Keratinocyte (primary cell): ENCODE measurements at places on chromosomes 2 and 18. TPM values are rescaled to one million over a fixed set of nuclear protein-coding genes. Genes with fewer than 3 reads are reported as not detected.

IWS1 gene
- polyA plus RNA-seq: 34.8 to 52.0 TPM (median 50.3 TPM) in 3 replicates

DNA sequence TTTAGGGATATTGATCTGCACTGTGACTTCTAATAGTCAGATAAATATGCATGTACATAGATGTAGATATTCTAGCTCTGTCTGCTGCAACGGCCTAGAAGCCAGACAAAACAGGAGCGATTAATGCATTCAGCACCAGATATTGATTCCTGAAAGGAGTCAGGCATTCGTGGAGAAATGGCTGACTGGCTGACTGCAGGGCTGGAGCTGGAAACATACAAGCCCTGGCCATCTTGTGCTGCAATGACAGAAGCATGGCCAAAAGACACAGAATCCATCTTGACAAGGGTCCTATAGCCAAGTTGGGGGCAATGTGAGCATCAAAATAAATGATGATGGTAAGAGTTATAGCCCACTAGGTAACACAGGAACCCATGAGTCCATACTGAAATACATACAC, 231.5 kb upstream of the KLHL29 start:
- no peak for DNase-seq
- H3K27me3 ChIP-seq: no peaks in the 10 kb centered on the region
- no peaks in the 10 kb centered on the region for H3K36me3 ChIP-seq
- no peaks in the 10 kb centered on the region for H3K4me1 ChIP-seq

- no peak overlapping the region for H3K4me3 ChIP-seq
- no peaks in the 10 kb centered on the region for H3K36me3 ChIP-seq
- no peaks in the 10 kb centered on the region for H3K27me3 ChIP-seq
These were observed 395.9 kb downstream of the THSD7B start for GRCh38 chr2:137161250-137161649.

TCF23 gene
- polyA plus RNA-seq: not detected in 3 replicates

CHRND gene
- polyA plus RNA-seq: not detected in 3 replicates

DNA sequence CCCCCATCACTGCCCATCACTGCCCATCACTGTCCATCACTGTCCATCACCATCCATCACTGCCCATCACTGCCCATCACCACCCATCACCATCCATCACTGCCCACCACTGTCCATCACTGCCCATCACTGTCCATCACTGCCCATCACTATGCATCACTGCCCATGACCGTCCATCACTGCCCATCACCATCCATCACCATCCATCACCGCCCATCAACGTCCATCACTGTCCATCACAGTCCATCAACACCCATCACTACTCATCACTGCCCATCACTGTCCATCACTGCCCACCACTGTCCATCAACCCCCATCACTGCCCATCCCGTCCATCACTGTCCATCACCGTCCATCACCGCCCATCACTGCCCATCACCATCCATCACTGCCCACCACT, 57.8 kb upstream of the OTOS start:
- no peak overlapping the region for H3K4me3 ChIP-seq
- peaks cover 51% of the 10 kb centered on the region for H3K27me3 ChIP-seq
- no peak overlapping the region for H3K27ac ChIP-seq
- no peak for DNase-seq
- no peaks in the 10 kb centered on the region for H3K4me1 ChIP-seq

DNA sequence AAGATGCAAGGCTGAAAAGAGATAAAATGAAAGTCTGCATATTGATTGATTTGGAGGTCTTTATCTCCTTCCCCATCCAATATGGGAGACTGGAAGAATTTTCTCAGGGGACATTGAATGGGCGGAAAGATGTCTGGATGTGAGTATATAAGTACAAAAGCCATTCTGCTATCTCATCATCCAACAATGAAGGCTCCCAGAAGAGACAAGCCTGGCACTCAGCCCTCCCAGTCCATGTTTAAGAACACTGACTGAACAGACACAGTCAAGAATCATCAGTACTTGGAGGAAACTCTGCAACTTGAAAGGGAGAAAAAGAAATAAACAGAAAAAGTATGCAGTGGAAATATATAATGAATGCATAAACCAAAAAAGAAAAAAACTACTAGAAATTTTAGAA, 80.9 kb downstream of the PTRHD1 start:
- peaks cover 3% of the 10 kb centered on the region for H3K4me1 ChIP-seq
- no peak overlapping the region for H3K27ac ChIP-seq
- DNase-seq: no peak
- no peaks in the 10 kb centered on the region for H3K27me3 ChIP-seq
- no peak overlapping the region for H3K4me3 ChIP-seq

CCDC141 gene
- polyA plus RNA-seq: not detected in 3 replicates

CABLES1 gene
- polyA plus RNA-seq: 0.63 to 1.2 TPM (median 1.00 TPM) in 3 replicates

DNA sequence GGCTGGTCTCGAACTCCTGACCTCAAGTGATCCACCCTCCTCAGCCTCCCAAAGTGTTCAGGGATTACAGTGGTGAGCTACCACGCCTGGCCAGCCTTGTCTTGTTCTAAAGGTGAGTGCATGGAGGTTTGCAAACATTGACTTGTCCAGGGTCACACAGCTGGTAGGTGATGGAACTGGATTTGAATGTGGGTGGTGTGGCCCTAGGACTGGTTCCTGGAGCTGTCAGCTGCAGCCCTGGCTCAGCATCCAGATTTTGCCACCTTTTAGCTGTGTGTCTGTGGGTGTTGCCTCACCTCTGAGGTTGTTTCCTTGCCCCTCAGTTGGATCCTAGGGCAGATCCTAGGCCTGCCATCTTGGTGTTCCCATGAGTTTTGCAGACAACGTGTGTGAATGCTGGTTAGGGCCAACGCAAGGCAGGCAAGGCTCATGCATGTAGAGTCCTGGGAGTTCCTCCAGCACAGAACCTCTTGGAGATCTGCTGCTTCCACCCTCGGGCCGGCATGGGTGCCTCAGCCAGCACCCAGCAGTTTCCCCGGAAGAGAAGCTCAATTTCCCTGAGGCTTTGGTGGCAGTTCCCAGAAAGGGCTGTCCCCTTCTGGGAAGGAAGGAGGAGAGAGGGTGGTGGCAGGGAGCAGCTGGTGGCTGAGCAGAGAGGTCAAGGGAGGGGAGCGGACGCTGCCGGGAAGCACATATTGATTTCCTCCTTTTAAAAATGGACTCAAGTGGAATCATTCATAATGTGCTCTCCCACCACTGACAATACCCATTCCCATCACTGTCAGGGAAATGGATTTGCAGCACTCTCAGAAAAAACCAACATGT, 127.6 kb upstream of the HS6ST1 start:
- H3K27ac ChIP-seq: no peak overlapping the region
- no peak for DNase-seq

HOXD3 gene
- not detected in 3 replicates for polyA plus RNA-seq

GRCh38 chr2:39127973-39128372, 7.1 kb upstream of the SOS1 start:
- no peak overlapping the region for H3K4me3 ChIP-seq
- DNase-seq: no peak
- H3K27ac ChIP-seq: no peak overlapping the region
- H3K36me3 ChIP-seq: no peaks in the 10 kb centered on the region
- H3K4me1 ChIP-seq: no peaks in the 10 kb centered on the region

- DNase-seq: no peak
- H3K27ac ChIP-seq: no peak overlapping the region
- no peak overlapping the region for H3K4me3 ChIP-seq
- H3K27me3 ChIP-seq: no peaks in the 10 kb centered on the region
- H3K4me1 ChIP-seq: peaks cover 16% of the 10 kb centered on the region
These were observed 2.3 kb upstream of the GCC2 start for GRCh38 chr2:108446703-108447102.

- no peaks in the 10 kb centered on the region for H3K4me1 ChIP-seq
- H3K27me3 ChIP-seq: no peaks in the 10 kb centered on the region
- no peaks in the 10 kb centered on the region for H3K36me3 ChIP-seq
- no peak overlapping the region for H3K27ac ChIP-seq
- no peak for DNase-seq
These were observed 29.2 kb downstream of the PARD3B start for GRCh38 chr2:204574486-204574885.

GRCh38 chr18:70455731-70456130, 166.9 kb downstream of the SOCS6 start:
- H3K27me3 ChIP-seq: no peaks in the 10 kb centered on the region
- no peak overlapping the region for H3K27ac ChIP-seq
- H3K4me3 ChIP-seq: no peak overlapping the region
- H3K4me1 ChIP-seq: no peaks in the 10 kb centered on the region
- no peak for DNase-seq

- no peak overlapping the region for H3K4me3 ChIP-seq
- no peak overlapping the region for H3K27ac ChIP-seq
- no peaks in the 10 kb centered on the region for H3K4me1 ChIP-seq
- H3K27me3 ChIP-seq: no peaks in the 10 kb centered on the region
- H3K36me3 ChIP-seq: peaks cover 1% of the 10 kb centered on the region
These were observed 90.1 kb downstream of the KLHL29 start for GRCh38 chr2:23475036-23475435.

MAP3K19 gene
- not detected in 3 replicates for polyA plus RNA-seq

SCN9A gene
- polyA plus RNA-seq: 0.09 to 0.10 TPM (median 0.09 TPM) in 3 replicates

DNA sequence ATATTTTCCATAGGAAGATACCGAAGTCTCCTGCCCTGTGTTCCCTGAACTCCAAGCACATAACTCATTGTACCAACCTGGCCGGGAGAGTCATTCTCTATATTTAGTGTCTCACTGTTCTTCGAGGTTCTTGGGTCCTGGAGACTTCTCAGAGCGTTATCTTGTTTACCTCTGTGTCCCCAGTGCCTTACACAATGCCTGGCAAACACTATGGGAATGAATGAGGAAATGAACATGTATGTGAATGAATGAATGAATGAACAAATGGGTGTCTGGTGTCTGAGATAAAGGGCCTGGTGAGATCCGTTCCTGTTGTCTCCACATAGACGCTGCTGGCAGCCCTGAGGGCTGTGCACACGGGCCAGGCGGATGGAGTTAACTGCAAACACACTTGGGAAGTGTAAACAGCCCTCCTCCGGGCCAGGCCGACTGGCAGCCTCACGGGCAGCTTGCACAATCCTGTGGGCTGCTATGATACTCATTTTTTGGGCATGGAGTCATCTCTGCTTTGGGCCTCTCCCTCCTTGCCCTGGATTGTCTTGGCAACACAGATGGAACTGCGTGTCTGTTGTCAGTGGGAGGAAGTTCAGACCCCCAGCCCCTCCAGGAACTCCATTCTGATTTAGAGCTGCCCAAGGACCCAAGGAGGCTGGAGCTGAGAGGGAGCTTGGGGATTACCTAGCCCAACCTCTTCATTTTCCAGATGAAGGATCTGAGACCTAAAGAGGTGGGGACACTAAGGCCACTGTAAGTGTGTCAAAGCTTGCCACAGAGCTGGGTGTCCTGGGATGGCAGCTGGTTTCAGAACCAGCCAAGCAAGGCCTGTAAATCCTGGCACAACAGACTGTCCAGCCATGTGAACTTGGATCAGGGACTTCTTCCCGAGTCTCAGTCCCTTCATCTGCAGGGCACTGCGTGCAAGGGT, 124.4 kb downstream of the INHBB start:
- no peaks in the 10 kb centered on the region for H3K27me3 ChIP-seq
- H3K36me3 ChIP-seq: no peaks in the 10 kb centered on the region
- no peak overlapping the region for H3K4me3 ChIP-seq

- no peak for DNase-seq
- H3K36me3 ChIP-seq: no peaks in the 10 kb centered on the region
- no peaks in the 10 kb centered on the region for H3K27me3 ChIP-seq
- peak overlapping the region; percentile 62 for H3K4me3 ChIP-seq
- H3K4me1 ChIP-seq: peaks cover 3% of the 10 kb centered on the region
- H3K27ac ChIP-seq: no peak overlapping the region
These were observed 73.0 kb upstream of the KCTD1 start for GRCh38 chr18:26621161-26622026.

GCG gene
- polyA plus RNA-seq: not detected in 3 replicates

GRCh38 chr2:201847481-201847880, 41.1 kb downstream of the CDK15 start:
- peaks cover 12% of the 10 kb centered on the region for H3K4me1 ChIP-seq
- no peak overlapping the region for H3K27ac ChIP-seq
- no peak for DNase-seq

VAMP5 gene
- polyA plus RNA-seq: 9.3 to 24.1 TPM (median 11.0 TPM) in 3 replicates

DNA sequence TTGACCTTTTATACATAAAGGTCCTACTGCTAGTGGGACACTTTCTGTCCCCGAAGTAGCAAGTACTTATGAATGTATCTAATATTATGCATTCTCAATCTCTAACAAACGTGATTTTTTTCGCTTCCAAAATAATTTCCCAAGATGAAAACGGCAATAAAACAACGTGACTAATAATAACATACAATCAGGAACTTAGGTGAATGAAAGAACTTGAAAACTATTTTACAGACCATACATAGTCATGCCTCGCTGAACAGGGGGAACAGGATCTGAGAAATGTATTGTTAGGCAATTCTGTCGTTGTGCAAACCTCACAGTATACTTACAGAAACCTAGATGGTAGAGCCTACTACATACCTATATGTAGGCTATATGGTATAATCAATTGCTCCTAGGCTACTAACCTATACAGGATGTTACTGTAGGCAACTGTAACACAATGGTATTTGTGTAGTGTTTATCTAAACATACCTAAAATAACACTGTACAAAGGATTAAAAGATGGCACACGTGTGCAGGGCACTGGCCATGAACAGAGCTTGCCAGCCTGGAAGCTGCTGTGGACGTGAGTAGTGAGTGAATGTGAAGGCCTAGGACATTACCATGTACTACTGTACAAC, 2.5 kb downstream of the RTN4 start:
- DNase-seq: no peak
- peak overlapping the region; percentile 98 for H3K27ac ChIP-seq
- no peaks in the 10 kb centered on the region for H3K36me3 ChIP-seq
- H3K27me3 ChIP-seq: no peaks in the 10 kb centered on the region
- H3K4me1 ChIP-seq: peaks cover 38% of the 10 kb centered on the region

GRCh38 chr2:46446871-46447568, 32.3 kb upstream of the TMEM247 start:
- peaks cover 4% of the 10 kb centered on the region for H3K27me3 ChIP-seq
- H3K4me1 ChIP-seq: no peaks in the 10 kb centered on the region
- no peak overlapping the region for H3K4me3 ChIP-seq
- no peak overlapping the region for H3K27ac ChIP-seq
- no peaks in the 10 kb centered on the region for H3K36me3 ChIP-seq

AKAIN1 gene
- polyA plus RNA-seq: not detected in 3 replicates

DNA sequence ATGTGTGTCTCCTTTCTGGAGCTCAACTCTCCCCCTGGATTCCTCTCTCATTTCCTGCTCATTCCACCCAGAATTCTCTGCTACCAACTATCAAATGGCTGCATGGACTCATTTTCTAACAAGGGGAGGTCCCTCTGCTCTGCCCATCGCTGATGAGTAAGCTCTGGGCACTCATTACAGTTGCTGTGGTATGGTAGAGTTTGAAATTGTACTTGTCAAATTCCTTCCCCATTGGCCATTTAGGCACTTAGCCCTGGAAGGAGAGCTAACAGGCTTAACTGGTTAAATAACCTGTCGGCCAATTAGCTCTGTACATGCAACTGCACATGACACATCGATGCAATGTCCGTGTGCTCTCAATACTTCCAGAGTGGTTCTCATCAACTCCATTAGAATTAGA, 20.4 kb downstream of the COL6A3 start:
- no peak overlapping the region for H3K27ac ChIP-seq
- no peaks in the 10 kb centered on the region for H3K4me1 ChIP-seq
- H3K27me3 ChIP-seq: peaks cover 23% of the 10 kb centered on the region
- no peak overlapping the region for H3K4me3 ChIP-seq
- no peak for DNase-seq

SERPINB2 gene
- 555 to 1,052 TPM (median 733 TPM) in 3 replicates for polyA plus RNA-seq

- peaks cover 13% of the 10 kb centered on the region for H3K36me3 ChIP-seq
- peaks cover 23% of the 10 kb centered on the region for H3K4me1 ChIP-seq
- no peak overlapping the region for H3K27ac ChIP-seq
- DNase-seq: no peak
- no peaks in the 10 kb centered on the region for H3K27me3 ChIP-seq
- no peak overlapping the region for H3K4me3 ChIP-seq
These were observed 38.5 kb downstream of the GORASP2 start for GRCh38 chr2:170967553-170967952.

GRCh38 chr2:217951091-217951490, 51.7 kb downstream of the TNS1 start:
- H3K36me3 ChIP-seq: no peaks in the 10 kb centered on the region
- peaks cover 13% of the 10 kb centered on the region for H3K27me3 ChIP-seq
- H3K4me1 ChIP-seq: peaks cover 23% of the 10 kb centered on the region
- no peak overlapping the region for H3K4me3 ChIP-seq
